Thyroid gland (tissue), 4 donors: ENCODE measurements at places on chromosomes 1 and 21.

GRCh38 chr1:207711285-207711684, 40.6 kb upstream of the CD46 start:
- DNase-seq, result no peak

- DNase-seq, result no peak
Measured at GRCh38 chr1:183480971-183481441, 8.7 kb downstream of the SMG7 start.

- peak; percentile 84 for DNase-seq
Measured at GRCh38 chr1:160193091-160193819, 2.9 kb downstream of the CASQ1 start.

DNA sequence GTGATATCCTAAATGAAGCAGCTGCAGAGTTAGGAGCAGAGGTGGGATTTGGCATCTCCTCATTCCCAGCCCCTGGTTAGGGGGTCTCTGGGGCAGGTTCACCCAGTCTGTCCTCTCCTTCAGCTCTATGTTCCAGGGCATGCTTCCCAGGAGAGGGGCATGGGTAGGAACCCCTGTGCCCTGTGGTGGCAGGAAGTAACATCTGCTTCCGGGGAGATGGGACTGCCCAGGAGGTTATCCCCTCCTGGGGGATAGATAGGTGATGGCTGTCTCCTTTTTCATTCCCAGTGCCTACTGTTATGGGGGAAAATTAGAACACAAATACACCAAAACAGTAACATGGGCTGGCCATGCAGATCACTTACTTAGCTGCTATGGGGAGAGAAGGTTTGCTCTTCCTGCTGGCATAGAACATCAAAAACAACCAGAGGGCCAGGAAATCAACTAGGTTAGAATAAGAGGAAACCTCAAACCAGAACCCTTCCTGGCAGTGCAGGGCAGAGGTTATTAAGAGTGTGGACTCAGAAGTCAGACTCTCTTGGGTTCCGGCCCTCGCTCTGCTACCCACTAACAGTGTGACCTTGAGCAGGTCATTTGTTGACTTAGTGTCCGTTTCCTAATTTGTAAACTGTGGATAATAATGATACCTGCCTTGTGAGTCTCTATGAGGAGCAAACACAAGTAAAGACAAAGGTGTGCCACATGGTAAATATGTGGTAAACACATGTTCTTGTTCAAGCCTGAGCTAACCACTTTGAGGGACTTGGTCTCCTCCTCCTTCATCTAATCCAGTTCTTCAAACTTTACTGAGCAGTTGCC, 157.8 kb upstream of the JUN start:
- DNase-seq, result no peak

- DNase-seq, result no peak
Measured at GRCh38 chr1:228297242-228297641, 89.4 kb downstream of the OBSCN start.

DNA sequence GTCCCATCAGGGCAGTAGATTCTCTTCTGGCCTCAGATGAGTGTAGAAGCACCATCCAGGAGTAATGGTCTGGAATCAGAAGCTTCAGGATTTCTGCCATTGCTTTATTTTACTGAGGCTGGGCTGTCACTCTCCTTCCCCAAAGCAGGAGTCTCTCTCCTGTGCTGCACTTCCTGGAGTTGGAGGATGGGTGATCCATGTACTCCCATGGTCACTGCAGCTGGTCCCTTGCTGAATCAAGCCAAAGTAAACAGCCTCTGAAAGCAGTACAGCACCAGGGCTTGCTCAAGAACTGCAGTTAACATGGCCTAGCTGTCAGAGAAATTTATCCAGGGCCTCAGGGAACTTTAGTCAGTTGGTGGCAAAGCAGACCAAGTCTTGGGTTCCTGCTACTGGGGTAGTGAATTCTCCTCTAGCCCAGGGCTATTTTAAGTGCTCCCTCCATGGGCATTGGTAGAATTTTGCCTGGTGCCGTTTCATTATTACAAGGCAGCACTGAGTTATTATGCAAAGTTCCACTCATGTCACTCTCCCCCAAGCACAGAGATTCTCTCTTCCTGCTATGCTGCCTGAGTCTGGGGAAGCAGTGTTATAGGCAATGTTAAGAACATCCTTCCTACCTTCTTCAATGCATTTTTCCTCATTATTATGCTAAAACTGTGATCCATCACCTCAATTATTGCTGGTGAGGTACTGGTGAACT, 29.5 kb downstream of the DRAM2 start:
- no peak for DNase-seq
